ENCODE measurements at places on chromosomes 6 and 20. TPM values are rescaled to one million over a fixed set of nuclear protein-coding genes. Genes with fewer than 3 reads are reported as not detected.

- DNase-seq = no peak
Measured at GRCh38 chr6:53623497-53623896, 42.1 kb downstream of the KLHL31 start.

- no peak for DNase-seq
Measured at GRCh38 chr20:46787991-46788762, 78.7 kb downstream of the SLC2A10 start.

DNA sequence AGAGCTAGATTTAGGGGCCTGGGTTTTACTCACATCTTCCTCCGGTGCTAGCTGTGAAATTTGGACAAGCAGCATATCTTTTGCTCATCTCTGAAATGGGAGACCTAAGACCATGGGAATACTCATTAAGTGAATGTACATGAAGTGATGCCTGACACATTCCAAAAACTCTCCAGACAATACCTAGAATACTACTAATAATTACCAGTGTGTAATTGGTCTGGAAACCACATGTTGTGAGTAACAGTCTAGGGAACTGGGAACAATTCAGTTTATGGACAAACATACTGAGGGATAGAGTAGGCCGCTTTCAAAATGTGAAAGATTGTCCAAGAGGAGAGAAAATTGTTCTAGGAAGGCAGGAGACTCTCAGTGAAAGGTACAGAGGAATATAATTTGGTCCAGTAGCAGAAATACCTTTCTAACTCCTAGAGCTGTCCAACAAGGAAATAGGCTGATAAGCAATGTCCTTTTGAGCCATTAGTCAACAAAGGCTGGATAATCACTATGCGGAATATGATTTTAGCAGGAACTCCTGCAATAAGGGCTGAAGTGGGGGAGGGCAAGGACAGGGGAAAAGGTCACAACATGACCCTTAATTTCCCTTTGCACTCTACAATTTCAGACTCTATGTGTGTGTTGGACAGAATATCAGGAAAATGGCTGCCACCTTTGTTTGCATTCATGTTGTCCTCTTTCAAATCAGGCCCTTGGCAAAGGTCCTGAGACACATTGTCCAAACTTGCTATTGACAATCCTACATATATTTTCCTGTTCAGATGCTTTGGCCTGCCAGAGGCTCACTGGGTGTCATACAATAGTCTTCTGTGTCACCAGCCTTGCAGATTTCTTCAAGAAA is 315.4 kb downstream of the PLCB1 start:
- DNase-seq = no peak

DNA sequence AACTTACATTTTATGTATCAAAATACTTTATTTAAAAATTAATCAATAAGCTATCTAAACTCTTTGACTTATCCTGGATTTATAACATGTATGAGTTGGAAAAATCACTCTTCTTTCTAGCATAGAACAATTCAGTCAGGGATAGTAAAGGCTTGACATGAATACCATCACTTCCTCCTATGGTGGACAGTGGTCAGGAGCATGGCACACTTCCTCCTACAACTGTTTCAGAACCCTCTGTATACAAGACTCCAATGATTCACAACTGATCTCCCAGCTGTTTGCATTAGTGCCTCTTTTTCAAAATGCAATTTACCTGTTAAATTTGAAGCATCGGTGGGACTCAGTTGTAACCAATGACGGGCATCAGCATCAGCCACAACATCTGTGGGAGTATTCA is 129.7 kb downstream of the RALGAPA2 start:
- no peak for DNase-seq

DNA sequence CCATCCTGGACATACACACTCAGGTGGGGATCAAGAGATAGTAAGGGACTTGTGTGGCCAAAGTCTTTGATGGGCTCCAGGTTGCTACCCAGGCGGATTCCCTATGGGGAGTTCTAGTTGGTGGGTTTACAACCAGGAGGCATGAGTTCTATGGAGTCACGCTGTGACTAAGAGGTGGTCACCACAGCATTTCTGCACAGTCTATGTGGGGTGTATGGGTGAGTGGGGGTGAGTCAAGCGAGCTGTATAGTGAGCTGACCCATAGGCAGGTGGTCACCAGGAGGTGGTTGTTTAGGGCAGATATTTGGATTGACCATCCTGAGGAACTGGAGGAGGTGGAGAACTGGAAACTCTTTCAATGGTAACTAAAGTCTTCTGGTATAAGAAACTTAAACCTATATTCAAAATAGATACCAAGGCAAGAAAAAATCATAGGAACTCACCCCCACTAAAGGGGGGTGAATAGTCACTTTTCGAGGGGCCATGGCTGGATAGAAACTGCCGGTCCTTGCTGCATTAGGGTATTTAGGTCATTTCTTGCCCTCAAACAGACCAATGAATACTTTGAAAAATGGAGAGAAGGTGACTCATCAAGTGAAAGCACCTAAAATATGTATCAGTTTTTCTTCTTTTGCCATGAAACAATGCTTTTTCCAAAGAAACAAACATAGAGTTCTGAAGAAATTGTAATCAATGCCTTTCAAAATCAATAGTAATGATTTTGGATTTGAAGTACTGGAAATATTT is 84.3 kb upstream of the NRN1 start:
- no peak for DNase-seq

DNA sequence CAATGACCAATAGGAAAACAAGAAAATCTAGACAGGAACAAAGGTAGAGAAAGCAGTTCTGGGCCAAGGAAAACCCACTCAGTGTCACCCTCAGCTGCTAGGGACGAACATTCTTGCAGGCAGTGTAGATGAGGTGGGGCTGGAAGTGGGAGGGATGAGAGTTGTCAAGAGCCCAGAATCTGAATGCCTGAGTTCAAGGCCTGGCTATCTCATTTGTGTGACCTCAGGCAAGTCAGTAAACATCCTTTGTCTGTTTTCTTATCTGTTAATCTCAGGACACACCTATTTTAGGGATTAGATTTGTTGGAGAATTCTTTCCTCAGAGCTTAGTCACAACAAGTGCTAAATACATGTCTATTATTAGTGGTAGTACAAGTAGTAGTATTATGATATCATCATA is 50.9 kb upstream of the KIF16B start:
- DNase-seq = no peak

Gene PRPH2
- total RNA-seq = not detected

Gene SLC17A1
- total RNA-seq = not detected

Gene LRFN2
- total RNA-seq = not detected

Gene ERVFRD-1
- total RNA-seq = not detected

All from HT-29 (cell line).